ENCODE measurements at places on chromosomes 2 and 18. TPM values are rescaled to one million over a fixed set of nuclear protein-coding genes. Genes with fewer than 3 reads are reported as not detected.

DNA sequence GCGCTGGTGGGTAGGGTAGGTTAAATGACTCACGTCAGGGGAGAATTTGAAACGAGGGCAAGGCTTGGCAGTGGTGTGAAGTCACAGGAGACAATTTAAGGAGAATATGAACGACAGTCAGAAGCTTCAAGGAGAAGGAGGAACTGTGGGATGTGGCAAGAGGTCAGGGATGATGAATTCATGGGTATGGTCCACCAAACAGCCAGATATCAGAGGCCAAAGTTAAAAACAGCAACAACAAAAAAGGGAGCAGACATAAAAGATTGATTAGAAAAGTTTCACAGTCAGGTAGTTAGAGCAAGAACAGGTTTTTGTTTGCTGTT lies 1.4 kb upstream of the ZNF396 start:
- no peaks in the 10 kb centered on the region for H3K36me3 ChIP-seq
- peaks cover 13% of the 10 kb centered on the region for H3K27me3 ChIP-seq
- H3K4me3 ChIP-seq = no peak overlapping the region
- H3K27ac ChIP-seq = no peak overlapping the region

DNA sequence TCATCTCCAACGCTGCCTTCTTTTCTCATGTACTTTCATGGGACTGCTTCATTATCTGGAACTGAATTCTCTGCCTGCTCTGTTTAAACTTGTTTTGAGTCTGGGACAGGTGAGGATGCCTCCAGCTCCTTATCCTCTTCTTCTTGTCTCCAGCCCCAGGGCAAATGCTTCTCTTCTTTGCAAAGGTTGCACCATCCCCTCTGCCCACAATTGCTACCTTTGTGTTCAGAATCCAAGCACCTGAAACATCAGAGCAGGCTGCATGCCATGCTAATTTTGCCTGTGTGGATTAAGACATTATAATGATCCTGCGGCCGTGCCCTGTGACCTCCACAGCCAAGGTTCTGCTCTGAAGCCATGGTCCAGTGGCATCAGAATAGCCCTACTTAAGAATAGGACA lies 309.5 kb downstream of the EPHA4 start:
- no peaks in the 10 kb centered on the region for H3K4me1 ChIP-seq
- no peak overlapping the region for H3K4me3 ChIP-seq
- no peaks in the 10 kb centered on the region for H3K36me3 ChIP-seq
- H3K27me3 ChIP-seq = peaks cover 4% of the 10 kb centered on the region
- DNase-seq = no peak

DNA sequence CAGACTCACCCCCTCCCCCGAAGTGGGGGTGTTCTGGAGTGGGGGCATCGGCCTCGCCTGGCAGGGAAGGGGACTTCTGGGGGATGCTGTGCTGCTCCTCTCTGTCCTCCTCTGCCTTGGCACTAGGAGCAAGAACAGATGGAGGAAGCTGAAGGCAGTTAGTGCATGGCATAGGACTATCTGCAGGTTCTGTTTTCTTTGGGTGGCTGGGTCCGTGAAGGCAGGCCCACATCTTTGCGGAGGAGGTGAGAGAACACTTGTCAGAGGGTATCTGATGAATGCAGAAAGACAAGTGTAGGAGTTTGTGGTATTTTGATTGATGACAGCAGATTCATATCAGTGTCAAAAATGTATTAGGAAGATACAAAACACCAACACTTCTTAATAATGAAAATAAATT lies 411.4 kb downstream of the TSN start:
- no peak for DNase-seq
- no peak overlapping the region for H3K4me3 ChIP-seq
- no peaks in the 10 kb centered on the region for H3K4me1 ChIP-seq
- H3K36me3 ChIP-seq = no peaks in the 10 kb centered on the region
- no peak overlapping the region for H3K27ac ChIP-seq
- H3K27me3 ChIP-seq = no peaks in the 10 kb centered on the region

DNA sequence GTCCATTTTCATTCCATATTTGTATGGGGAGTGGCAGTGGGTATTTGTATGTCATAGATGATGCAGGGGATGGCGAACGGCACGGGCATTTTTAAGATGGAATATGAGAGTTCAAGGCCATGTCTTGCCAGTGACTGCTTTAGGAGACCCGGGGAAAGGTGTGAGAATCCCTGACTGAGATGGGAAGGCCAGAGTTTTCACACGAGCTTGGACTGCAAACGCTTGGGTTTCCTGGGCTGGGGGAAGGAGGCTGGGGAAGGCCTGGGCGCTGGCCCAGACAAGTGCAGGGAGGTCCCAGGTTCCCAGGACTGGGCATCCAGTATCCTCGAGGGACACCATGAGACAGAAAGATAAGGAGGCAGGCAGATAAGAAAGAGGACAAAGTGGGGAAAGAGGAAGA lies 35.2 kb downstream of the CNGA3 start:
- no peaks in the 10 kb centered on the region for H3K4me1 ChIP-seq
- DNase-seq = no peak
- no peak overlapping the region for H3K27ac ChIP-seq

CRYGC gene
- total RNA-seq = 1.3 TPM
